ENCODE measurements at places on chromosomes 13 and 19.

DNA sequence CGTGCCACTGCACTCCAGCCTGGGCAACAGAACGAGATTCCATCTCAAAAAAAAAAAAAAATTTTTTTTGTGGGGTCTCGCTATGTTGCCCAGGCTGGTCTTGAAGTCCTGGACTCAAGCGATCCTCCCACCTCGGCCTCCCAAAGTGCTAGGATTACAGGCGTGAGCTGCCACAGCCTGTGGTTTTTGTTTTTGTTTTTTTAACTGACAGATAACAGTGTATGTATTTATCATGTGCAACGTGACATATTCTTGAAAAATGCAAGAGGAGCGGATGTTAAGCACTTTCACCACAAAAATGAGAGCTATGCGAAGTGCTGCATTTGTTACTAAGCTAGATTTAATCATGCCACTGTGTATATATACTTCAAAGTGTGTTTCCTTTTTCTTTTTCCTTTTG is 49.0 kb downstream of the ARHGEF18 start:
- no peak for DNase-seq

DNA sequence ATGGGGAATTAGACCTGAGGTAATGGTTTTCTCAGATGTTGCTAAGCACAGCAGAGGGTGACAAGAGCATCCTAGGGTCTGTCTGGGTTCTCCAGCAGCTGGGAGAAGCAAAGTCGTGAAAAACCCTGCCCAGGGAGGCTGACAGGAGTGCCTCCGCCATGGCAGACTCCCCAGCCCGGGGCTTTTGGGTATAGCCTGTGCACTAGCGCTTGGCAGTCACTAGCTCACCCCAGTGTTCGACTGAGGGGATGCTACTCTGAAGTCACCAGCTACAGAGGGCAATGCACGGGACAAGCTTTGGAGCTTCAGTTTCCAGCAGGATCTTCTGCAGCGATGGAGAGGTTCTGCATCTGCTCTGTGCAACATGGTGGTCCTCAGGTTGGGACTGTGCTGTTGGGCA is 87.5 kb downstream of the ING1 start:
- peak; percentile 24 for DNase-seq

DNA sequence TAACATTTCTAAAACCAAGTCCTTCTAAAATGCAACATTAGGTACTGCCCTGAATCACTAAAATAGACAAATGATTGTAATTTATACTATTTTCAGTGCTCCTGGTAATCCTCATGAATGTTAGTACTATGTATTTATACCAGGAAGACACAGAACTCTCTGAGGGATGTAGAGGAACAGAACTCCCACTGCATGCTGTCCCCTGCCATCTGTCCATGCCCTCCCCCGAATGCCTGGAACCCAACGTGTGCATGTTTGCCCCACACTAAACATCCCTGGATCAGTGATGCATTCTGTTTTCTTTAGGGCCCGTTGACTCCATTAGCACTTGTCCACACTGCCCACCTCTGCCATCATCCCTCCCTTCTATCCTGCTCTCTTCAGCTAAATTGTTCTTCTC is 26.5 kb downstream of the ENOX1 start:
- no peak for DNase-seq

DNA sequence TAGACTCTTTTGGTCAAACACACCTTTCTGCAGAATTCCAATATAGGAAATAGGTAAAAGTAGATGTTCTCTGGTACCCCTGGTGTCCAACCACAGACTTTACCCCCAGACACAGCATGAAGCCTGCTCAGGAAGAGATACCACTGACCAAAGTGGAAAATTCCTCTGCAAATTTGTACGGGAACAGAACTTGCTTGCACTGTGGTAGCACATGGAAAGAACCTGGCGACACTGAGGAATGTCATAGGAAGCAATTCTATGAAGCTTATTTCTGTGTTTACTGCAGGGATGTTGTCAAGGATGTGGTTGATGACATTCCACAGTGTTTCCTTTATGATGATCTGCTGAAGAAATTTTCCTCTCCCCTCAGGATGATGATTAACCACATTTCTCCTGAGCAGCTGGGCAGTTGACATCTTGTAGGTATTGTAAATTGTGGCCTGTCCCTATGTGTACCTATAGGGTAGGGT is 48.9 kb upstream of the TNFSF11 start:
- no peak for DNase-seq

DNA sequence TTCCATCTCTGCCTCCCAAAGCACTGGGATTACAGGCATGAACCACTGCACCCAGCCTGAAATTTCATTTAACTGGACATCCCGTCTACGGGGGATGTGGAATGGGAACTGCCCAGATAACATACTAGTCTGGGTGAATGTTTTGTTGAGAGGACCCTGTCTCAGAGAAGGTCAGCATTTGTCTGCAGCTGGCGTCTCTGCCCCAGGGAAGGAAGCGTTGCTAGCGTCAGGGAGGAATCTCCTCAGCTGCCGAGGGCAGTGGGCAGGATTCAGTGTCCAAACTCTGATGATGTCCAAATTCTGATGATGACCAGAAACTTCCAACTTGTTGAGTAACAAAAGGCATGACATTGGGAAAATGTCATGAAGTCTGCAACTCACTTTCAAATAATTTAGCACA is 3.1 kb downstream of the NXNL1 start:
- DNase-seq, result no peak

DNA sequence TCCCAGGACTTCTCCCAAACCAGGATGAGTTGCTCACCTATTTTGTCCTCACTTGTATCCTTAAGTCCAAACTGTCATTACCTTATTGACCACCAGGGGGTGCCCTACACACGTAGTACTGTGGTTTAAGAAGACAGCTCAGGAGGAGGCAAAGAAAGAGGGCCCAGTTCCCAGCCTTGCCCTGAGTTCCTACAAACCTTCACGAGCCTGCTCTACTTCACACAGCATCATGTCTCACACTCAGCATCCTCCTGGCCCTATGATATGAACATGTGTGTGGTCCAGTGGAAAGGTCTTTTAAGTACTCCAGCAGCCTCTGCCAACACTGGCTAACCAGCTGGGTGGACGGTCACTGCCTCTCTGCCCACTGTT is 8.1 kb upstream of the ZNF784 start:
- peak; percentile 92 for DNase-seq

DNA sequence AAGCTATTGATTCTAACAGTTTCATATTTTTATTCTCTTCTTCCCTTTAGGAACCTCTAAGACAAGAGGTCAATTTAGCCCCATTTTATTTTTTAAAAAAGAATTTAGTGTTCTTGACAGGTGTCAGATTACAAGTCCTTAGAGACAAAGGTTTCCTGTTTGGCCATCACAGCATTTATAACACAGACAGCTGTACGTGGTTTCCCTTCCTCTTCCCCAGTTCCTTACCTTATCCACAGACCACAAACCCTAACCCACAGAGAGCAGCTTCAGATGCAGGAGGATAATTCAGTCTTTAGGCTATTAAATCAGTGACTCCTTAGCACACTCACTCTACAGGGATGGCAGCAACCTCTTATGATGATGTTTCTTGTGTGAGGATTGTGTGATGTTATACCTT is 1210.1 kb downstream of the DIAPH3 start:
- no peak for DNase-seq

Measured in CD4-positive, alpha-beta T cell treated with Interleukin-12 subunit alpha and Interleukin-12 subunit beta, for 1 hour (primary cell).